ENCODE measurements at places on chromosomes 4 and X.

DNA sequence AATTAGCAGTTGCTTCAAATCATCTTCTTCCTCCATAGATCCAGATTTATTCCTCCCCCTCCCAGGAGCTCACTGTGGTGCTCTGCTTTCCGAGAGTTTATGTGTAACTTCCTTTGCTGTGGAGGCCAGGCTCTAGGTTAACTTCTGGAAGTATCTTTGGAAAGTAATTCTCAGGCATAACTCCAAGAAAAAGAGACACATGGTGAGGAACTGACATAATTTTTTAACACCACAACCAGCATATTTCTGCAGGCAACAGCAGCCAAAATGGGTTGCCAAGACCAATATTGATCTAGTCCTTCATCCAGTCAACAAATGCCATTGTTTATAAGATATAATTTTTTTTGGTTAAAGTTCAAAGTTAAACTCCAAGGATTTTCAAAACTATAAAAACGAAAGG lies 114.5 kb upstream of the RBPJ start:
- no peak for DNase-seq

GRCh38 chrX:124530803-124531202 lies 184.4 kb downstream of the SH2D1A start:
- DNase-seq = no peak

DNA sequence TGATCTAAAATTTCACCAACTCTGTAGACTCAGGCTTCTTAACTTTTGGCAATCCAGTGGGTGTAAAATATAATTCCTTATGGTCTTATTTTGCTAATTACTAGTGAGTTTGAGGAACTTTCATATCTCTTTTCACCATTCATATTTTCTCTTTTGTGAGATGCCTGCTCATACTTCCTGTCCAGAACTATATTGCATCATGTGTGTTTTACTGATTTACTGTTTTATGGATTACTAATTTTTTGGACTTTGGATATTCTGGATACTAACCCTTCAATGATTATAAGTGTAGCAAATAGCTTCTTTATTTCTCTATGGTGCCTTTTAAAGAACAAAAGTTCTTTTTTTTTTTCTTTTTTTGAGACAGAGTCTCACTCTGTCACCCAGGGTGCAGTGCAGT lies 20.6 kb downstream of the GSX2 start:
- no peak for DNase-seq

GRCh38 chrX:151609222-151609621 lies 45.7 kb downstream of the PASD1 start:
- no peak for DNase-seq

DNA sequence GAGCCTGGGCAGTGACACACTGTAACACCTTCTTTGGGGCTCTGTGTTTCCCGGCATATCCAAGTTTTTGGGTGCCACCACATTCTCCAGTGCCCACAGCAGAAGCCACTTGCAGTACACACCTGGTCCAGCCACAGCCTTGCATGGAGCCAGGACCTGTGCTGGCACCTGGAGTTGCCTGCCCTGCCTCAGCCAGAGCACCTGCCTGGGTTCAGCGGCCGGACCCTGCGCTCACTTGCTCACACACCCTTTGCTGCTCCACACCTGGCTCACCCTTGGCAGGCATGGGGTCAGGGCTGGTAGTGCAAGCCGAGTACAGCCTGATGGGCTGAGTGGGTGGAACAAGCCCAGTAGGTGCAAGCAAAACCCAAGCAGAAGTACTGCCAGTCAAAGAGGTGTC lies 1511.1 kb downstream of the TECRL start:
- DNase-seq = no peak

- DNase-seq = no peak
These were observed 10.0 kb downstream of the AWAT2 start for GRCh38 chrX:70039758-70040157.

DNA sequence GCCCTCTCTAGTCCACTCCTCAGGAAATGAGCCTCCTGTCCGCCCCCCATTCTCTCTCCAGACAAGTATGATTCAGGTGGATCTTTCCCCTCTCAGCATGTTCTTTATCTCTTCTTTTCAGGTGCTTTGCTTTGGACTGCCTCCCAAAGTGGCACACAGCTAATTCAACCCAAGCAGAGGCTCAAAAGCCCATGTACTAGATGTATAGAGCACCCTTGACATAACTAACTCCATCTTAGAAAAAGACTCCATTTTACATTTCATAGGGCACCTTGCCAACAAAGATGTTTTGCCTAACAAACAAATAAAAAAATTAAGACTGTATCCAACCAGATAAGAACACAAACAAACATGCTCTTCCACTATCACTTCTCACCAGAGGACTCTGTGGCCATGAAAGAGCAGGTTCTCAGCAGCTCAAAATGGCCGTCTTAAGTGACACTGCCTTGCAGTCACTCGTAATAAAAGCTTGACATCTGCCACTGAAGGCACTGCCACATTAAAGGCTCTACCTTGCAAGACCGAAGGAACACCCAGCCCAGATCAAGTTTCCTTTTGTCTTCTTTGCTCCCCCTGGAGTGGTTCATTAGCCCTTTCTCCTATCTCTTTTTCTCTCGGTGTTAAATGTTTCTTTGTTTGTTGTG lies 84.9 kb upstream of the TAB3 start:
- DNase-seq = no peak

- DNase-seq = no peak
These were observed 3.8 kb downstream of the MBTPS2 start for GRCh38 chrX:21843179-21843578.

DNA sequence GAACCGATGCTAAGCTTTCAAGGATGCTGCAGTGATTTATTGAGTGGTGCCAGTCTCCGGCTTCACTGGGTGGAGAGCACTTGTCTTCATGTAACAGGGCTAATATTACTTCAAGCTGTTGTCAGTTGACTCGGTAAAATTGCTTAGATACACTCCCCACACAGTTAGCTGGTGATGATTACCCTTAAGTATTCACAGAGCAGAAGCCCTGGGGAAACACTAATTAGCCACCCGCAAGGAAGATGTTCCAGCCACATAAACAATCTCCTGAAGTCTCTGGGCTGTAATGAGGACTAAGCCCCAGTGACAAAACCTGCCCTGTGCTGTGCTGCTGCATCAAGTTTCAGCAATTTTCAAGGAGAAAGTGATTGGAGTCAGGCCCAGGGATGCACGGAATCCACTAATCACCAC lies 37.3 kb upstream of the GK2 start:
- no peak for DNase-seq

GRCh38 chrX:2679534-2680485 lies 11.3 kb upstream of the CD99 start:
- DNase-seq = no peak

- no peak for DNase-seq
These were observed 95.9 kb downstream of the CFAP299 start for GRCh38 chr4:80431203-80431965.

- DNase-seq = no peak
These were observed 782.2 kb upstream of the LCORL start for GRCh38 chr4:18803781-18804180.

DNA sequence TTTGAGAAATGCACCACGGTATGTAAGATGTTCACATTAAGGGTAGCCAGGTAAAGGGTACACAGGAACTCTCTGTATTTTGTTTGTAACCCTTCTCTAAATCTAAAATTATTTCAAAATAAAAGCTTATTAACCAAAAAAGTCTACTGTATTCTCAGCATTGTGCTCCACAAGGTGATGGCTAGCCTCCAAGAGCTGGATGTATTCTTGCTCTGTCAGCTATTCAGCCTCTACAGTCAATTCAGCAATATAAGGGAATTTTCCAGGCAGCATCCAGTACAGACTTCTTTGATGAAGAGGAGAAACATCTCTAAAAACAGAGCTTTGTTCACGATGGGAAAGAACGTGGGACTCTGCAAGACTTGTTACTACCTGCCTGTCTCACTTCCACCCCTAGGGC lies 63.5 kb upstream of the MAOA start:
- DNase-seq = no peak

DNA sequence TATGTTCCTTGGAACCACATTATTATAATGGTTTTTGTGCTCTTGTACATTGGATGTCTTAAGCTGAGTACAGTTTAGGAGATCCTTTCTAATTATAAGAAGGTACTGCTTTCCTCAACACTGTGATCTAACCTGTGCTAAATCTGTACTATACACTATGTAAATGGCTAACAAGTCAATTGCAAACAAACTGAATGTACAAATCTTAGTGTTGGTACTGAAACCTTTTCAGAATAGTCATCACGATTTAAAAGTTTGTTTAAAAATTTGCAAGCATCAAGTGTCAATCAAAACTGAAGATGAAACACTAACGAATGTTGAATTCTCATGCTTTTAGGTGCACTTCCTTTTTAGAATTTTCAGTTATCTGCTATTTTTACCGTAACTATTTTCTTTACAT lies 2090.4 kb upstream of the TENM3 start:
- DNase-seq = no peak

All from stimulated activated CD4-positive, alpha-beta T cell treated with anti-CD3 and anti-CD28 coated beads, Interleukin-1b, Interleukin-23, amount 100 ng/mL, for 1 hour (primary cell).